ENCODE measurements at places on chromosomes 12 and 14.
A peak's percentile ranks its signal among the peaks of the same experiment; 100 is the strongest.

DNA sequence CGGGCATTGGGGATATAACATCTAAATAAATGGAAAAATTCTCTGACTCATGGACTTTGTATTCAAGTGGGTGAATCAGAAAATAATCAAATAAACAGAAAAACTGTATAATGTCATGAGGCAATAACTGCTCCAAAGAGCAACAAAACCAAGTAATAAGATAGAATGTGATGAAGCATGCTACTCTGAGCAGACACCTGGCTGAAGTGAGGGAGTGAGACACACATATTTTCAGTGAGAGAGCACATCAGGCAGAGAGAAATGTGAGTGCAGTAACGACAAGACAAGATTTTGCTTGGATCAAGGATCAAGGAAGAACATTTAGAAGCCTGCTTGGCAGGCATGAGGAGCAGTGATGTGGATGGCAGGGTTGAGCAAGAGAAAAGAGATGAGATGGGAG is 75.8 kb upstream of the CCDC91 start:
- DNase-seq: no peak

- DNase-seq: no peak
Observed at GRCh38 chr12:10069976-10070375, 28.8 kb downstream of the CLEC1A start.

DNA sequence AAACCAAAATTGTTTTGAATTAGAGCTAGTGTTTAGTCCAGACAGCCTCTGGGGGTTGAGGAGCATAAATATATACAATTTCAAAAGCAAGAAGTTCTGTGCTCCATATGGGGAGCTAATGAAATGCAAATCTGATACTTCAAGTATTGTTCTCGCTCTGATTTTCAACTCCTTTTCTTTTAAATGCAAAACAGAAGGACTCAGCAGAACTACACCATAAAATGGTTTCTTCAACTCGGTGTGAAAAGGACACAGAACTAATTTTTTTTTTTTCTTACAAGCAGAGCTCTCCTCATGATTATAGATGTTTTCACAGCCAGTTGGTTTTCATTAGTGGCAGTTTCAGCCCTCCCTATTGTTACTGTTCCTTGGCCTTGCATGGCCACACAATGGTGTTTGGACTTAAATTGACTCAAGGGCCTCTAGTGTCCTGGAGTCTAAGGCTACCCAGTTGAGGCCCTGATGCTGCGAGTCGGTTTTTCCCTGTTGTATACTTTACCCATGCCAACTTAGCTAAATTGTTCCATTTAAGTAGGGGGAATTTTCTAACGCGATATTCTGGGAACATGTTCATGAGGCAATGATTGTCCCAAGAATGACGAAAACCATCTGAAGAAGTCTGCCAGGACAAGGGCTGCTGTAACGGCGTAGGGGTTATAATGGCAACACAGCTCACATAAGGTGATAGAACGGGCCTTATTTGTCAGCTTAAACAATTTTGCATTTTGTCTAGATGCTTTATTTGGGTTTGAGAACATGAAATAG is 120.3 kb downstream of the GPR135 start:
- DNase-seq: no peak

DNA sequence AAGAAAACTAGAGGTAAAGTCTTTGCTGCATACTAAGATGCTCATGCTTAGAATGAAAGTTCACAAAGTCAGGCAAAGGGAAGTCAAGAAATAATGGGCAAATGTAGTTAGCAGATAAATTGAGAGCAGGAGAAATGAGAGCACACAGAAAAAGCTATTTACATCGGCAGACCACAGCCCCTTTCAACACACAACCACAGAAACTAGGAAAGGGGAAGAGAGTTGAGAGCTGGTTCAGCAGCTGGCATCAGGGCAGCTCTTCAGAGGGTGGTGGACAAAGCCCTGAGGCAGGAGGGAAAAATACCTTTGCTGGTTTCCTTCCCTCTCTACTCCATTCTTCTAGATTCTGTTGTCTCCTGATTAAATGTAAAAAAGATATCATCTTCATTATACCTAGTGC is 95.4 kb upstream of the ANO4 start:
- no peak for DNase-seq

GRCh38 chr12:17169726-17170471 is 563.9 kb upstream of the LMO3 start:
- no peak for DNase-seq

DNA sequence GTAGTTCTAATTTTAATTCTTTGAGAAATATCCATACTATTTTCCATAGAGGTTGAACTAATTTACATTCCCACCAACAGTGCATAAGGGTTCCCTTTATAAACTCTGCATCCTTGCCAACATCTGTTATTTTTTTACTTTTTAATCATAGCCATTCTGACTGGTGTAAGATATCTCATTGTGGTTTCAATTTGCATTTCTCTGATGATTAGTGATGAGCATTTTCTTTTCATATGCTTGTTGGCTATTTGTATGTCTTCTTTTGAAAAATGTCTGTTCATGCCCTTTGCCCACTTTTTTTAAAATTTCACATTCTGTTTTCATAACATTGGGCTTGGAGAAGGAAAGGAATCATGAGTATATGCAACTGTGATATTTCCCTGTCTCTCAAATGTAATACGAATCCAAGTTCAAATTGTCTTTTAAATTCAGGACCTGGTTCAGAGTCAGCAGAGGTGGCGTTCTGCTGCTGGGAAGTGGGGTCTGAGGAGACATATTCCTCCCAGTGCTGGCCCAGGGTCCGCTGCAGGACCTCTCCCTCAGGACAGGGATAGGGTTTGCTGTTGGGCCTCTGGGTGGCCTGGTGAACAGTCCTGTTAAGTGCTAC is 81.2 kb upstream of the ETV6 start:
- DNase-seq: no peak

GRCh38 chr12:54383041-54383609 is 1.4 kb downstream of the ZNF385A start:
- DNase-seq: no peak

- DNase-seq: no peak
Observed at GRCh38 chr12:64813723-64814122, 10.7 kb upstream of the TBC1D30 start.

GRCh38 chr12:122860854-122861586 is 25.8 kb downstream of the HIP1R start:
- DNase-seq: no peak

DNA sequence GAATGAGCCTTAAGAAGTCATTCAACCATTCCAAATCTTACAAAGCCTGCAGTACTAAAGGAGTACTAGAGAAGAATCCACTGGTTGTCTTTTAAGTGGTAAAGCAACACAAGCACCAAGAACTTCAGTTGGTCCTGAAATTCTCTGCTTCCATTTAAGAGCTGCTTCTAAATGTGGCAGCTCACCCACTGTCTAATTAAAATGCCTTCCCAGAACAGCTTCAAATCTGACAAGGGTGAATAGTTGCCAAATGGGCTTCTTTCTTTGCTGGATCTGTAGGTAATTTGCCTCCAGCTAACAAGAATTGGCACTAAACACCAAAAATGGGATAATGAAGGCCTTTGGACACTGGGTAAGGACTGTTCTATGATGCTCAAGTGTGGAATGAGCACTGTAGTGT is 72.2 kb upstream of the NAP1L1 start:
- DNase-seq: no peak

- DNase-seq: no peak
Observed at GRCh38 chr12:31618228-31619025, 27.5 kb upstream of the DENND5B start.

DNA sequence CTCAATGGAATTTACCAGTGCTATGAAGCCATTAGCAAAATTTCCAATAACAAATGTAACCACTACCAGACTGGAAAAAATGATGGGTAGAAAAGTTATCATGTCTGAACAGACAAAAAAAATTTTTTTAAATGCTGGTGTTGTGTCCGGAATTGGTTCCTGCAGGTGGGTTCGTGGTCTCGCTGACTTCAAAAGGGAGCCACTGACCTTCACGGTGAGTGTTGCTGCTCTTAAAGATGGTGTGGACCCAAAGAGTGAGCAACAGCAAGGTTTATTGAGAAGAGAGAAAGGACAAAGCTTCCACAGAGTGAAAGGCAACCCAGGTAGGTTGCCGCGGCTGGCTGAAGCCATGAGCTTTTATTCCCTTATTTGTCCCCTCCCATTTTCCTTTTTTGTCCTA is at the start of gene TAS2R43:
Gene TAS2R43, minus strand, starts transcription at position 186 of the 400 bp plus-strand sequence. Its CDS starts 84 bp downstream, at position 102.
- DNase-seq: no peak

- no peak for DNase-seq
Observed at GRCh38 chr12:6653342-6653741, 6.1 kb upstream of the ACRBP start.

DNA sequence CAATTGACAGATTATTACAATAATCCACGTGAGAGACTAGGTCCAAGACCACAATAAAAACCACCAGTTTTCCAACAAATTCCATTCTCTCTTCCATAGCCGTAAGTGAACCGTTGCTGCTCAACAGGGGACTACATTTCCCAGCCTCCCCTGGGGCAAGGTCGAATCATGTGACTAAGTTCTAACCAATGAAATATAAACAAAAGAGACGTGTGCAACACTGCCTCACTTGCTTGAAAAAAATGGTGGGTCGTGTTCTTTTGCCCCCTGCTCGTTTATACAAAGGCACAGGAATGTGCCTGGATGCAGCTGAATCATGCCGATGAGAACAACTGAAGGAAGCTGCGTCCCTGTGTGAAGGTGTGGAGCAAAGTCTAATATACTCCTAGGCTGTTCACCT is 51.1 kb downstream of the HSPB8 start:
- no peak for DNase-seq

- DNase-seq: peak; percentile 6
Observed at GRCh38 chr14:95098984-95099599, 58.2 kb downstream of the DICER1 start.

GRCh38 chr12:94458877-94459727 is 565 bp downstream of the CEP83 start:
- DNase-seq: no peak

GRCh38 chr12:51746416-51746815 is 102.1 kb downstream of the FIGNL2 start:
- no peak for DNase-seq

- DNase-seq: no peak
Observed at GRCh38 chr12:126033751-126034150, 968.5 kb downstream of the AACS start.

GRCh38 chr12:12159988-12160387 is 89.2 kb downstream of the BCL2L14 start:
- no peak for DNase-seq

DNA sequence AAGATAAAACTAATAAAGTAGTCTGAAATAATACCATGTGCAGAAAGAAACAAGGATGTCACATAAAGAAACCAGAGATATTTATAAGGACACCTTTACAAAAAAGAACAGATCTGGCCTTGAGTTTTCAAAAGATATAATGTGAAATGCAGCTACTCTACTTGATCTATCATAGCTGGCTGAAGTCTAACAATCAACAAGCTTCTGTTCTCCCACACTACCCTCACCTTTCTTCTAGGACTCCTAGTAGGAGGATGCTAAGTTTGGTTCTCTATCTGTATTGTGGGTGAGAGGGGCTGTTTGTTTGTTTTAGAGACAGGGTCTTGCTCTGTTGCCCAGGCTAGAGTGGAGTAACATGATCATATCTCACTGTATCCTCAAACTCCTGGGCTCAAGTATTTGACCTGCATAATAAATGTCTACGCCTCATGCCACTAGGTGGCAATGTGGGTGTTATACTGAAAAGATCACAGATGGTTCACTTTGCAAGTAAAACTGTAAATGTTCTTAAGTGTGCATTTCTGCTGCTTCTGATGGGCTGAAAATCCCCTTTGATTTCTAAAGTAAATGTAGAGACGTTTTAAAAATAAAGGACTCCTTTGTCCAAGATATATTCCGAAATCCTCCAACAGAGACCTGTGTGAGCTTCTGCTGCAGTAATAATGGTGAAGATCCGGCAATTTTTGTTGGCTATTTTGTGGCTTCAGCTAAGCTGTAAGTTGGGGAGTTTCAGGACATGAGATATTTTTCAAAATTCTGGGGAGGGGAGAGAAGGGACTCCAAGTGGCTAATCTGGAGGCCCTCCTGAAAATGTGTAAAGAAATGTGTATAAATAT is 269.3 kb downstream of the DAD1 start:
- DNase-seq: no peak

DNA sequence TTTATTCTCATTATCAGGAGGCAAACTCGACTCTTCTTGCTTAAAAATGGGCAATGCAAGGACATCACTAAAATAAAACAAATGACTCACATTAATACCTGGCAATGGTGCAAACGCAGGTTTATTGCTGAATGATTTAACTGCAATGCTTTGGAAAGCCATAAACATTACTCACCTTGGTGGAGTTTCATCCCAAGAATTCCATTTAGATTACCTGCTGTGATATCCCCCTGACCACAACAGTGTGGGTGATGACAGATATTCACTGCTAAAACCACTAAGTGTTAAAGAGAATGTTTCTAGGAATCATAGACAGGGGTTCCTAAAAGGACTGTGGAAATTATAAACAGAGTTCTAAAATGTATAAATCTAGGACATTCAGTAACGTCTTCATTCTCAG is 35.3 kb upstream of the CSRNP2 start:
- no peak for DNase-seq

DNA sequence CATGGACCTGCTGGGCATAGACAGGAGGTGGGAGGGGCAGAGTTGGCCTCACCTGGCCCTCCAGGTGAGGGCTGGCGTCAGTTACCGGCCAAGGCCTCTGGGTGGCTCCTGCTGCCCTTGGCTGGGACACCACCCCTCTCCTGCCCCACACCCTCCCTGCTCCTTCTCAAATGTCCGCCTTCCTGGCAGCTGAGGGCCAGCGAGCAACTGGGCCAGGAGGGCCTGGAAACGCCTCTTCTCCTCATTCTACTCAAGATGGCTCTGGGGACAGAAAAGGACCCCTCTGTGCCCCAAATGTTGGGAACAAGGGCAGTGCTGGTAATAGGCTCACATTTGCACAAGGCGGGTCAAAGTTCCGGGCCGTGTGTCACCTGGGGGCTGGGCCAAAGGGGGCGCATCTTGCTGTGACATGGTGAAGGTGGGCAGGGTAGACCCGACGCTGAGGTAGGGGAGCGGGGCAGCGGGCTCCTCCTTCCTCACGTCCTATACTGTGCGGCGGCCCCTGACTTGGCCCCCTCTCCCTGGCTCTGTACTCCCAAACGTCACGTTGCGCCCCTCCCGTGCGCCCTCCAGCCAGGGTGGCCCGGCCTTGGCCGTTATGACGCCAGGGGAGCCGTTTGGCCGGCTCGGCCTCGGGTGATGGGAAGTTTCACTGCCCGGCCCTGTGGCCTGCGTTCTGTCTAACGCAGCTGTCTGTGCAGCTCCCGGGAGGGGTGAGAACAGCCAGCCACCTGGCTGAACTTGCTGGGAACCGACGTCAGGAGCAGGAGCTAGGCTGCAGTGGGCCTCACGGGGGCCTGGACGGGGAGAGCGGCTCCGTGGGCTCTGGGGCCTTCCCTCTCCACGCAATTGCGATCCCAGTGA is 18.0 kb upstream of the DLK1 start:
- no peak for DNase-seq

GRCh38 chr12:40225984-40226602 is 1.3 kb downstream of the LRRK2 start:
- DNase-seq: no peak

GRCh38 chr14:76687611-76688382 is 73.5 kb upstream of the VASH1 start:
- DNase-seq: no peak

- no peak for DNase-seq
Observed at GRCh38 chr12:88093573-88093972, 48.3 kb downstream of the CEP290 start.

- no peak for DNase-seq
Observed at GRCh38 chr12:107748472-107748871, 12.5 kb downstream of the PRDM4 start.

GRCh38 chr14:89384023-89384422 is 33.0 kb downstream of the FOXN3 start:
- DNase-seq: no peak

- no peak for DNase-seq
Observed at GRCh38 chr12:90061809-90062208, 353.2 kb upstream of the ATP2B1 start.
